ENCODE measurements at places on chromosomes 4 and X.

DNA sequence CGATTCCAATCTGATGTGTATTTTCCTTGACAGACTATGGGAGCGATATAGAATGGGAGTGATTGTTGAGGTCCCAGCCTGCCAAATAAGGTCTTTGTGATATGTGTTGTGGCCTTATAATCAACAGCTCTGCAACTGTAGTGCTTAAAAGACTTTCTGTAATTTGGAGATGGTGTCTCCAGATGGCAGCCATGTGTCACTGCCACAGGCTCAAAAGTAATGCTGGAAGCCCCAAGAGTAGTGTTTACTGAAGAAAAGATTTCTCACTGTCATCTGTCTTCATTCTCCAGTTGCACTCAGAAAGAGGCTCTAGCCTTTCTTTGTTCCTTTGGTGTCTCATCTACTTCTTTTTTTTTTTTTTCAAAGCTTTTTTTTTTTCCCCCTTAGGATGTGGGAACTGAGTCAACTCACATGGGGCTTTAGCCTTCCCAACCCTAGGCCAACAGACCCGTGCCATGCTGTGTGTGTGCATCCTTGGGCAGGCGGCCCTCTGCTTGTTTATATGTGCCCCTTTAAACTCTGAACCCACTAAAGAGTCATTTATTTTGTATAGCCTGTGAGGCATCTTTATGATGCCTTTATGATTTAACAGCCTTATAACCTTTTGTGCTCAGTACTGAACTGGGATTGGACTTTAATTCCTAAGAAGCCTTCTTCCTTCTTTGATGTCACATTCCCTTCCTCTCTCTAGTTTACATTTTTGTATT is 15.6 kb downstream of the SRPX2 start:
- no peak for DNase-seq

DNA sequence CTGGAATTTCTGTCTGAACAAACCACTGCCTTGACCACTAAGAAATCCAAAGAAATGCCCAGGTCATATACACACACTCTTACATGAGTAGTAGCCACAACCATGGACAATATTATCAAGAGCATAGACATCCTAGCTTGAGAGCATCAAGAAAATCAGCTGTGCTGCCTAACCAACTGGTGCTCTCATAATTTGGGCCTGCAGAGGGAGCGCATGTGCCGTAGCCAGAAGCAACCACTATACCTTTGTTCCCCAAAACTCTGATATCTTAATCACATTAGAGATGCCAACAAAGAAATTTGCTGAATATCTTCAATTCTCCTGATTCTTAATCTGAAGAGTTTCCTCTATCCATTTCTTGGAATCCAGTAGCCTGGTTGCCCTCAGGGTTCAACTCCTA is 163.6 kb downstream of the ZNF674 start:
- DNase-seq: no peak

DNA sequence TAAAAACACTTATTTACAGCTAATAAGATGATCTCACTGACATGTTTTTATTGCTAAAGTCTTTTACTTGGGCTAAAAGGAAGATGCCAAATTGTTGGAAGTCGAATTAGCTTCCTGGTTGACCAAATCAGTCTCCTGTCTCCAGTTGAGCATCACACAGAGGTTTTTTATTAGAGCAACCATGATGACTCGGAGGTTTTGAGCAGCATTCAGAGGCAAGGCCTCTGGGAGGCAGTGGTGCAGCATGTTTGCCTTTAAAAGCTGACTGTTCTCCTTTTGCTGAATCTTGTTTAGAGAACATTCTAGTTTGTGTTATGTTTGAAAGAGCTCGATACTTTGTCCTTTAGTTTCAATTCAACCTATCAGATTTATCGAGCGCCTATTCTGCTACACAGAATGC is 2.1 kb downstream of the UCHL1 start:
- peak; percentile 3 for DNase-seq

- no peak for DNase-seq
Measured at GRCh38 chr4:41443340-41444079, 94.4 kb upstream of the LIMCH1 start.

DNA sequence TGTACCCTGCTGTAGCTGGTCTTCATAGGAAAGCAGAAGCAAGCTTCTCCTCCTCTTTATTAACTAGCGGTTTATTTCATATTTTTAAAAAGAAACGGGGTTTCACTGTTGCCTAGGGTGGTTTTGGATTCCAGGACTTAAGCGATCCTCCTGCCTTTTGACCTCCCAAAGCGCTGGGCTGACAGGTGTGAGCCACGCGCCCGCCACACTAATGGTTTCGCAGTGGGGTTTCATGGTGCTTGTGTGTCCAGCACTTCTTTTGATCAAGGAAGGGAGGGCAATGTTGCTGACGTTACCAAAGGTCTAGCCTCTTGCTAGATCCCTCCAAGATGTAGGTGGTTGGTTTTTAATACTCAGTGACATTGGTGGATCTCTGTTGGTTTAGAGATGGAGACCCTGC is 1.4 kb downstream of the MAEA start:
- no peak for DNase-seq

GRCh38 chr4:147843162-147843561 is 111.3 kb downstream of the ARHGAP10 start:
- DNase-seq: no peak

DNA sequence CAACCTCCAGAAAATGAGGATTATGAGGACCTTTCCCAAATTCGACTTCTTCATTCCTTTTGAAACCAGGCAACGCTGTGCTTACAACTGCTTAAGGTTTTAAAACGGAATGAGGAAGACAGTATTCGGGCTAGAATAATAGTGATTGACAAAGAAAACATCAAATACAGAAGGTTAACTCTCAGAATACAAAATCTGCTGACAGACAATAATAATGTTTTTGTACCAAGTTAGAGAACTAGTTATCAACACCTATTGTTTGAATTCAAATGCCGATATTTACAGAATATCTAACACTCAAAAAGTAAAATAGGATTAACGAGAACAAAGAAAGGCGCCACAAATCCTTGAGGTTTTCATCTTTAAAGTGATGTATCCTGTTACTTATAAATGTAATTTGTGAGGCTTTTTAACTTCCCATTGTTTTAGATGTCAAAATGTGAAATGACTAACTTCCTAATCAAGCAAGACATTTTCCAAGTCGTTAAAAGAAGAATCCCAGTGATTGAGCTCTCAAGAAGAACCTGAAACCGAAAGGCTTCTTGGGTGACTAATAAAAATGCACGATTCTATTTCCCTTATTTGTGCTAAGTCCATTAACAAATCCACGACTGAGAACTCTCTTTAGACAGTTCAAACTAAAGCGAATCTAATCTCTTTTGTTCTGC is 118.3 kb downstream of the SORBS2 start:
- DNase-seq: no peak

DNA sequence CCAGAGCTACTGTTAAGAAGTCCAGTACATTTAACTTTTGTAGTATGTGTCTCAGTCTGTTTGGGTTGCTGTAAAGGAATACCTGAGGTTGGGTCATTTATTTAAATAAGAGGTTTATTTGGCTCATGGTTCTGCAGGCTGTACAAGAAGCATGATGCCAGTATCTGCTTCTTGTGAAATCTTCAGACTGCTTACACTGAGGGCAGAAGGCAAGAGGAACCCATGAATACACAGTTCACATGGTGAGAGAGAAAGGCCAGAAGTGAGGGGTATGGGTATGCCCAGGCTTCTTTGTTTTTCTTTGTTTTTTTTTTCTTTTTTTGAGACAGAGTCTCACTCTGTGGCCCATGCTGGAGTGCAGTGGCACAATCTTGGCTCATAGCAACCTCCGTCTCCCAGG is 6.0 kb upstream of the CISD2 start:
- no peak for DNase-seq

DNA sequence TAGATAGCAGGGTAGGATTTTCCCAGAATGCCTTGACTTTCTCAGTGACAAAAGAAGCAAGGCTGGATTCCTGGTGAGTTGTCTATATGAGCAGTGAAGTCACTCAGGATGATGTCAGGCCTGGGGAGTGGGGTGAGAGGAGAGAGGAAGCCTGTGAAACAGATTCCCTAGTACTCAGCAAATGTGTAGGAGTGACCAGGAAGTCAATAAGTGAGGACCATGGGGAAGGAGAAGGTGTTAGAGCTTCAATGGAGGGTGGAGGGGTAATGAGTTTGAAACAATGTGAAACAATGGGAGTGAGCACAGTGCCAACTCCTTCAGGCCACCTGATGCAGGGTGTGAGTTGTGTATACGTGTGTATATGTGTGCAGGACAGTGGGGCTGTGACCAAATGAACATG is 2.4 kb upstream of the SLC9A6 start:
- DNase-seq: no peak

GRCh38 chr4:38060829-38061431 is 100.7 kb downstream of the PTTG2 start:
- DNase-seq: no peak

- no peak for DNase-seq
Measured at GRCh38 chrX:150212672-150213480, 150.2 kb upstream of the MAMLD1 start.

DNA sequence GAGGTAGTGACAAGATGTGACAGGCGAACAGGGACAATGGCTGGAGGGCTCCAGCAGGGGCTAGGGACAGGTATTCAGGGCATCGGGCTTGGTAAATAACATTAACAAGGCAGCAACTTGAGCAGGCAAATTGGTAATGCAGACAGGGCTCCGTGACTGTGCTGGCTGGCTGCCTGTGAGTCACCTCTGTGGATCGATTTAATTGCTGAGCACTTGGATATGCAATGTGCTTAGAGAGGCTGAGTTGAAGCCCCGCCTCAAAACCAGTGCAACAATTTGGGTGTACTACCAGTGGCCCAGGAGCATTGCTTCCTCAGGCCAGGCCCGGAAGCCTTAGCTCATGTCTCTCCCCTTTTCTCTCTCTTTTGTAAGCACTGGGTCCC is 19.5 kb downstream of the CNGA2 start:
- no peak for DNase-seq

GRCh38 chr4:42844422-42845070 is 48.0 kb upstream of the GRXCR1 start:
- DNase-seq: no peak

- no peak for DNase-seq
Measured at GRCh38 chrX:24563291-24564010, 83.7 kb downstream of the PCYT1B start.

DNA sequence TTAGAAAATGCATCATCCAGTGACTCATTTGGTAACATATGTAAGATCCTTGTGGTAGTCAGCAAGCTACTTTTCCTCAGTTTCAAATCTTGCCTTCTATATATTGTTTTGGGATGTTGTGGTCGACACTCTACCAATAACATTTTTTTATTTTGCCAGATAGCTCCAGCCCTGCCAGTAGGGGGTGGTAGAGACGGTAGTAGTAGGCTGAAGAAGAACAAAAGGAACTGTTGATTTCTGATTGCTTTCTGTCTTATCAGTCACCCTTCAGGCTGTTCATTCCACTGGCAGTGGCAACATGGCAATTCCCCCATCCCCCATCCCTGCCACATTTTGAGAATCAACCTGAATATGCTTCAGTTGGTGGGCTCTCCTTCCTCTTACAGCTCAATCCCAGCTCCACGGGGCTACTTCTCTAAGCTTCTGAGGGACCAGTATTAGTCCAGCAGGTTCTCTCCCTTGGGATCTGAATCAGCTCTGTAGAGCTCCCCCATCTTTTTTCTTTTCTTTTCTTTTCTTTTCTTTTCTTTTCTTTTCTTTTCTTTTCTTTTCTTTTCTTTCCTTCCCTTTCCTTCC is 171.5 kb upstream of the VEGFC start:
- no peak for DNase-seq

DNA sequence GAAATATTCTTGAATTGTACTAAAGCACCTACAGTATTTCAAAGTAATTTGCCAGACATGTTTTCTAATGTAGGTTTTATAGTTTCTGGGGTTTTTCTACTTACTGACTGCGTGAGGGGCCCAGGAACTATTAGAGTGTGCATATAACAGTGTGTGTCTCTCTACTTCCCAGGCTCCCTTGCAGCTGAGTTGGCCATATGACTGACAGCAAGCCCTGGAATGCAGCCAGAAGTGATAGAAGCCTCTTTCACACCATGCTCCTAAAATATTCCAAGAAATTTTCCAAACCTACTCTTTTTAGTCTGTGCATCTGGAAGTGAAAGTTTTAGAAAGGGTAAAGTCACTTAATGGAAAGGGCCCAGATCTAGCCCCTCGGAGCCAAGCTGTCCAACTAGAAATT is 96.7 kb upstream of the SLC7A11 start:
- DNase-seq: no peak

GRCh38 chrX:138921031-138921430 is 209.5 kb upstream of the FGF13 start:
- DNase-seq: no peak

DNA sequence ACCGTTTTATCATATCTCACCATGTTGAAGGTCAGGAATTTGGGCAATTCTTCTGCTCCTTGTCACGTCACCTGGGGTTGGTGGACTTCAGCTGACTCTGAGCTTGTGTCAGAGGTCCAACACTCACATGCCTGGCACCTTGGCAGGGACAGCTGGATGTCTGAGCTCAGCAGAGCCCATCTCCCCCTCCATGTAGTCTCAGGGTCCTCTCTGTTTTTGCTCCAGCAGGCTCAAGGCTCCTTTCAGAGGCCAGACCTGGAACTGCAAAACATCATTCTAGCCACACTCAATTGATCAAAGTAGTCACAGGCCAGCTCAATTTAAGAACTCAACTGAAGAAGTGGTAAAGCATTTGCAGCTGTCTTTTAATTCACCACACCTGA is 45.4 kb downstream of the EDNRA start:
- no peak for DNase-seq

- no peak for DNase-seq
Measured at GRCh38 chr4:7941111-7941964, 1.7 kb upstream of the AFAP1 start.

DNA sequence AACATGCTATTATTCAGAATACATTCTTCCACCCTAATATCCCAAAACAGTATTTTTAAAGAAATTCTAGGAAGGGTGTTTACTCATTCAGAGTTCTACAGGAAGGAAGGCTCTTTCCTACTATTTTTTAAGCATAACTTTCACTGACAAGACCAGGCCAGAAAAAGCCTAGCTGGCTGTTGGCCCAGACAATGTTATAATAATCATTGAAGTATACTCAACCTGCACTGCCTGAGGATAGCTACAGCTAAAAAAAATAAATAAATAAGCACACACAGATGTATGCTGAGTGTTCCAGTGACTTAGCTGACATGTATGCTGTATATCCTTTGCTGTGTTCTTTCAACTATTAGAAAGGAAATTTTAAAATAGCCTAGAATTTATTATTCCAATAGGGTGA is 145.8 kb upstream of the SPRY1 start:
- no peak for DNase-seq

GRCh38 chrX:93229036-93229435 is 444.3 kb downstream of the NAP1L3 start:
- no peak for DNase-seq

- no peak for DNase-seq
Measured at GRCh38 chrX:44667771-44668170, 125.1 kb upstream of the FUNDC1 start.

GRCh38 chrX:135168486-135168885 is 2.7 kb downstream of the CT55 start:
- DNase-seq: no peak

GRCh38 chr4:84865600-84865999 is 100.9 kb downstream of the WDFY3 start:
- no peak for DNase-seq

GRCh38 chr4:71774136-71774535 is 9.7 kb downstream of the GC start:
- DNase-seq: no peak

All from cerebellar nuclear complex (tissue), 1 donor.